Epithelial cell of esophagus (primary cell): ENCODE measurements at places on chromosomes 2 and 18.
A peak's percentile ranks its signal among the peaks of the same experiment; 100 is the strongest.

DNA sequence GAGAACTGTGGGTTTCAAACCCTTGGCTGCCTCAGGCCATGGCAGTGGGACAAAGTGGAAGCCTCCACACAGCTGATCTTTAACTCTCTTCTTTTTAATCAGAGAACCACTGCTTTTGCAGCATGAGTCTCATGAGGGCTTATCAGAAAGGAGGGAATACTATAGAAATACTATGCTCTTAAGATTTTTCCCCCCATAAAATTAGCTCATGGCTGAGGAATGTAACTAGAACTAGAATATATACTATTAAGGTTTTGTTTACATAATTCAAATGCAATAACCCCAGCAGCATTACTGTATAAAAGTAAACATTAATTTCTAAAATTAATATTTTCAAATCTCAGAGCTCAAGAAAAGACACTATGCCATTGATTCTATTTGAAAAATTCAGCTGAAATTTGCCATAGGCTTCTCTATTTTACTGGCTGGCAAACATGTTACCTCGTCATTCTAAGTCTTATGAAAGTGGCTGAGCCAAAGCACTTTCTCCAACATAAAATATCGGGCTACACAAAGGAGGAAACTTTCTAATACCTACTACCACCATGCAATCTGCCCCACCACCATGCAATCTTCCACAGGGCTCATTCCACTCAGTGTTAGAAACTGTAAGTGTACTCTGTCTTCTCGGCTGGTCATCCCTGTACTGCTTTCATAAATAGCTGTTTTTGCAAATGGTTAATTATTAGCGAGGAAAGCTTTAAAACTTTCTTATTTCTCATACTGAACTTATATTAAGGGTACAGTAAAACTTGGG is 42.5 kb downstream of the WDR35 start:
- no peak for DNase-seq

GRCh38 chr2:119174216-119174992 is 15.9 kb upstream of the C1QL2 start:
- peak; percentile 56 for DNase-seq

DNA sequence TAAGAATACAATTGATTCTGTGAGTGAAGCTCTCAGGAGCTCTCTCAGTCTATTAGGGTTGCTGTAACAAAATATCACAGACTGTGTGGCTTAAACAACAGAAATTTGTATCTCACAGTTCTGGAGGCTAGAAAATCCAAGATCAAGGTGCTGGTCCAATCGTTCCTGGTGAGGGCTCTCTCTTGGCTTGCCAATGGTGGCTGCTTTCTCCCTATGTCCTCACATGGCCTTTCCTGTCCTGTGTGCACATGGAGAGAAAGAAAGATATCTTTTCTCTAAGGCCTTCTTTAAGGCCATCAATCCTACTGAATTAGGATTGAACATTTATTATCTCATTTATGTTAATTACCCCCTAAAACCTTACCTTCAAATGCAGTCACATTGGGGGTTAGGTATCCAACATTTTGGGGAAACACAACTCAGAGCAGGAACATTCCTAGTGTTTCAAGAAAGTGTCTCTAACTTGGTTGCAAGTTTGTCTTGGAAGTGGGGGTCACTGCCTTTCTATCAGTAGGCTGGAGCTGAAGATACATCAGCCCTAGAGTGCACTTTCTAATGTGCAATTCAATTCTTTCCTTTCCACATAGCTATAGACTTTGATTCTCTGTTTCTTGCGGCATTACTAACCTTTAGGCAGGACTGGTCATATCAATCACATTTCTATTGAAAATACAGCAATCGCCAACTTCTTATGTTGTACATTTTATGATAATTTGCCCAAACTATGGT is 24.8 kb downstream of the TFPI start:
- DNase-seq, result no peak

- DNase-seq, result no peak
Measured at GRCh38 chr2:6667326-6667725, 198.4 kb downstream of the CMPK2 start.

GRCh38 chr2:54658564-54659071 is 64.8 kb upstream of the EML6 start:
- DNase-seq, result no peak

DNA sequence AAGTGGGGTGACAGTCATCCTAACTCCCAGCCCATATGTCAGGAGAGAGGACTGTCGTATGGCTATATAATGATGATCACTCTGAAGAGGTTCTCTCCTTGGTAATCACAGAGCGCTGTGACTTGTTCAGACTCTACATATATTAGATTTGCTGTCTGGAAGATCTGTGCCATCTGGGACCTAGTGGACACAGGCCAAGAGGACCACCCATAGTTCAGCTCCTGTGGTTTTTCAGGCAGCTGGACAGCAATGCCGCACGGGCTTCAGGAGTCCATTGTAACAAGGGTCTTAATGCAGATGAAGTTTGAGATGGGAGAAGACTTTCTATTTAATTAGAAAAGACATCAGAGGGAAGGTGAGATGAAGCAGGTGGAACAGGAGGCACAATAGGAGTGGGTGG is 40.1 kb upstream of the EPHA4 start:
- DNase-seq, result no peak

DNA sequence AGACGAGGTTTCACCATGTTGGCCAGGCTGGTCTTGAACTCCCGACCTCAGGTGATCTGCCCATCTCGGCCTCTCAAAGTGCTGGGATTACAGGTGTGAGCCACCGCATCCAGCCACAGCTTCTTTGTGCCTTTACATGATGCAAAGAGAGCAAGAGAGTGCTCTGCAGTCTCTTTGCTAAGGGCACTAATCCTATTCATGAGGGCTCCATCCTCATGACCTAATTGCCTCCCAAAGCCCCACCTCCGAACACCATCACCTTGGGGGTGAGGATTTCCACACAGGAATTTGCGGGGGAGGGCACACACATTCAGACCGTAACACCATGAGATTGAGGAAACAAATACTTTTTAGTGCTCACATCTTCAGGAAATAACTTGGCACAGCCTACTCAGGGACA is 91.8 kb downstream of the PDCL3 start:
- DNase-seq, result no peak
